ENCODE measurements at places on chromosomes 11 and 22. TPM values are rescaled to one million over a fixed set of nuclear protein-coding genes. Genes with fewer than 3 reads are reported as not detected.

Gene EPS8L2
- total RNA-seq, result 473 TPM

- DNase-seq, result no peak
Measured at GRCh38 chr11:32430568-32431381, 4.6 kb downstream of the WT1 start.

GRCh38 chr11:120589376-120589775 lies 77.8 kb downstream of the GRIK4 start:
- DNase-seq, result no peak

GRCh38 chr22:22751043-22751603 lies 106.7 kb downstream of the GGTLC2 start:
- no peak for DNase-seq

- no peak for DNase-seq
Measured at GRCh38 chr11:12069066-12069676, 41.2 kb upstream of the MICAL2 start.

DNA sequence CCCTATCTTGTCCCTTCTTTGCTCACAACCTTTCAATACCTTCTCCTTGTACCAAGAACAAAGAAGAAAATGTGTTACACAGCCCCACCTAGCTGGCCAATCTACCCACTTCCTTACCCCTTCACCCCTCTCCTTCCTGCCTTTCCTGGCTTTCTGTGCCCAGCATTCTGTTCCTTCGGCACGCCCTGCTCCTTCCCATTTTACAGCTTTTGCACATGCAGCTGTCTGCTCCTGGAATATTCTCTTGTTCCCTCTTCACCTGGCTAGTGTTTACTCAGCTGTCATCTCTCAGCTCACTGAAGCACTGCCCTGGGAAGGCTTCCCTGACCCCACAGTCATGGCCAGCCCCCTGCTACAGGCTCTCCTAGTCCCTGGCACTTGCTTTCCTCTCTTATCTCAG lies 30.7 kb downstream of the SERPINH1 start:
- no peak for DNase-seq

All from HT-29 (cell line).